SK-N-SH (cell line): ENCODE measurements at places on chromosomes 2 and 18.

GRCh38 chr2:181185948-181186347, 205.5 kb downstream of the UBE2E3 start:
- DNase-seq = no peak

DNA sequence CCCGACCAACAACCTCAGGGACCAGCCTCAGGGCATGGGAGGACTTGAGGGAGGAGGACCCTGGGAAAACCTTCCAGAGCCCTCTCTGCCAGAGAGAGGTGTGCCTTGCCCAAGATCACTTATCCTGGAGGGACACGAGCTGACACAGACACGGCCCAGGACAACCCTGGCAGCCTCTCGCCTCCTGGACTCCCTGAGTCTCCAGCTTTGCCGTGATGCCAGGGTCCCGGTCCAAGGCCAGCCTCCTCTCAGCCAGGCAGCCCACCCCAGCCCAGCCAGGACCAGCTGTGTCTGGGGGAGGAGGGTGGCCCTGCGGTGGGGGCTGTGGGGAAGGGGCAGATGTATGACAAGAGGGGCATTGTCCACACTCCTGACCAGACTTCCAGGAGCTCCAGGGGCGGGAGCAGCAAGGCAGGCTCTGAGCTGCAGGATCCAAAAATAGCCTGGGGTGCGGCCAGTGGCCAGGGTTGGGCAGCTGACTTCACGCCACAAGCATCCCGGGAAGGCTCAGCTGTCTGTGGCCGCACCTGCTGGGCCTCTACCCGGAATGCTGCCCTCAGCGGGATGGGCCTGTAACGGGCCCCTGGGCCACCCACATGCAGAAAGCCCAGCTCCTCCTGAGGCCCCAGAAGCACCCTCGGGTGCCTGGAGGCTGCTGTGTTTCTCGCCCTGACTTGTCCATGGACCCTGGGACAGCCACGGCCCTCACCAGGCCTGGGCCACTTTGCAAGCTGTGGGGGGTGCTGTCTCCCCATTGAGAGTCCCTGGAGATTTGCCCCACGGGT, 65.5 kb upstream of the GPC1 start:
- DNase-seq = no peak

DNA sequence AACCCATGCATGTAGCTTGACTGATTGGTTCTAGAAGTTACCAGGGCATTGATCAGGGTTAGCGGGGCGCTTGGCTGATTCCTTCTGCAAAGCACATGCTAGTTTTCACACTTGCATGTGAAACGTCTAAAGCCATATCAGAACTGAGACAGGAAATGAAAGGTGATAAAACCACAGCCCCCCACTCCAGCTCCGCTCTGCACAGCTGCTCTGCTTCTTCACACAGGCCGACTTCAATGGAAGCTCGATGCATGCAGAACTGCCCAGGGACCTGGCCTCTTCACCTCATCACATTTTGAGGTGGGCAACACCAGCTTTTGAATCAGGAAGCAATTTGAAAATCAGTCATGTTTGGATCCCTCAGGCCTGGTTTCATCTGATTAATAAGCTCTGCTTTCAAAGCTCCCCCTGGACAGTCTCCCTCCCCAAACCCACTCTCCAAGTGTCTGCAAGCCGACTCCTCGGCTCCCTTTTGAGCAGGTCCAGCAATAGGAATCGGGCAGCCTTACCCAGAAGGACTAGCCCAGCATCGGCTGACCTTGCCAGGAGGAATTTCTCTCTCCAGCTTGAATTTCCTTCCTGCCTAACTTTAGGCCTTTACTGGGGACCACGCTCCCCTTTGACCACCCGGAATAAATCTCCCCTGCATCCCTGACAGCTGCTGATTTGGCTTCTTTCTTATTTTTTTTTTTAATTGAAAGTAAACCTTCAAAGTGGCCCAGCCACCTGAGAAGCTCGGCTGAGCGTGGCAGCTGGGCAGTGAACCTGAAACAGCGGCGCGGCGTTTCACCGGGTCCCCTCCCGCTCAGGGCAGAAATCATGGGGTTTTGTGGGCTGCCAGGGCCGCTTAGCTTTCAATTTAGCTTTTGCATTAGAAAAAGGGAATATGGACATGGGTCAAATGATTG, 31.7 kb downstream of the HRH4 start:
- DNase-seq = peak; percentile 25

- DNase-seq = no peak
These were observed 188.5 kb downstream of the EIPR1 start for GRCh38 chr2:3189076-3189591.

GRCh38 chr18:77784759-77785379, 535.2 kb downstream of the GALR1 start:
- DNase-seq = no peak

- peak; percentile 84 for DNase-seq
These were observed 12.1 kb downstream of the PXDN start for GRCh38 chr2:1731963-1732768.

DNA sequence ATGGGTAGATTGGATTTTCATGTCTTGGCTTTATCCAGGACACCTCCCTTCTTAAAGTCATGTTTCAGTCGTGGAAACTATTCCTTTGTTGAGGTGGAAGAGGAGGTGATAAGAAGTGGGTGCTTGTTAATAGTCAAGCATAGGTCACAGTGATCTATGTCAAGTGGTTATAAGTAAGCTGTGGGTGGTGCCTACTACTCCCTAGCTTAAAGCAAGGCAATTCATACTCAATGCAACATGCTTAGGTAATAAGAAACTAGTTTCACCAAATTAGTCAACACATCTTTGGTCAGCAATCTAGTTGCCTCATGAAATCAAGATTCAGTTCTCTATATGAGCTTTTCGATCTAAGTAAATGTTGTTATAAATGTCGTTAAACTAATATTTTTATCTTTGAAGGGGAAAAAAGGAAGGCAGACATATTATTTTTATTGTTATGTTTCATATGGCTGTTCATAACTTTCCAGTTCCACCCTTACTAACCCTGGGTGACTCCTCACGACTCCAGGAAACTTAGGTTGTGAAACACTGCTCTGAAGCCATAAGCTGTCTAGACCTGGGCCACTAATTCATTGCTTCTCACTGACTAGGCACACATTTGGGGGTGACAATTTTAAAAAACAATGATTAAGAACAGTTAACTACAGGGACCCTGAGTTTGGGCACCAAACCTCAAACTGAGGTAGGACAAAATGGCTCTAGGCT, 5.8 kb upstream of the ABCB11 start:
- DNase-seq = no peak

- DNase-seq = peak; percentile 90
These were observed 125.7 kb downstream of the HDAC4 start for GRCh38 chr2:239275044-239275685.

DNA sequence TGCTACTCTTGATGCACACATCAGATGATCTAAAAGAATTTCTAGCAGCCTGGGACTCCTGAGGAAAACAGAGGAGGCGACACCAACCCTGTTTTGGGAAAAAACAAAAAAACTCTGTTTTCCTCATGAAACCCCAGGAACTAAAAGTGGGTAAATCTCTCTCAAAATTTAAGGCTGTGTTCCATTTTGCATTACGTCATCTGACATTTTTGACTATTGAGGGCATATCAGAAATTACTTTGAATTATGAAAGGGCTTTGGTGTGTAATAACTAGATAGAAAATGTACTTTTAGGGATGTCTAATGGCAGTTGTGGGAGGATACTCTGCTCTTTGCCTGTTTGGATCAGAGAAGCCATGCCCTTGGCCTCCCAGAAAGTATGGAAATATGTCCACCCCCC, 963.0 kb downstream of the CNTNAP5 start:
- no peak for DNase-seq

GRCh38 chr2:68108120-68108519, 45.3 kb upstream of the C1D start:
- no peak for DNase-seq

- DNase-seq = no peak
These were observed 8.4 kb downstream of the MEMO1 start for GRCh38 chr2:32002406-32002805.

GRCh38 chr2:53750041-53750768, 17.4 kb upstream of the CHAC2 start:
- no peak for DNase-seq

- DNase-seq = no peak
These were observed 17.9 kb upstream of the COL6A3 start for GRCh38 chr2:237431837-237432236.

DNA sequence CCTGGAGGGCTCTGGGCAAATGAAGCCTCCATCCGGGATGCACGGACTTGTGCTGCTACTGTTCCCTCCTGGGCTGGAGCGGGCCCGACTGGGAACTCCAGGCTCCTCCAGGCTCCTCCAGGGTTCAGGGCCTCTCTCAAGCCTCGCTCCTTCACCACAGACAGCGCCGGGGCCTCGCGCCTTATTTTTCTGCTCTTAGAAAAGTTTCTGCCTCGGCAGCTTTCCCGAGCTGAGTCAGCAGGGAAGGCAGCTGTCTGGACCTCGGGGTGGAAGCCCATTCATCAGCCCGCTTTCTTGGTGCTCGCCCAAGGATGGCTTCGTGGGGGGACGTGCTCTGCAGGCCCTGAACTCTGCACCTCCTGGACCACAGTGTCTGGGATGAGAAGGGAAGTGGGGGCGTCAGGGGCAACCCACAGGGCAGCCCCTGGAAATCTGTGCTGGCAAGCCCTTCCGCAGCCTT, 12.9 kb upstream of the TEX51 start:
- no peak for DNase-seq

DNA sequence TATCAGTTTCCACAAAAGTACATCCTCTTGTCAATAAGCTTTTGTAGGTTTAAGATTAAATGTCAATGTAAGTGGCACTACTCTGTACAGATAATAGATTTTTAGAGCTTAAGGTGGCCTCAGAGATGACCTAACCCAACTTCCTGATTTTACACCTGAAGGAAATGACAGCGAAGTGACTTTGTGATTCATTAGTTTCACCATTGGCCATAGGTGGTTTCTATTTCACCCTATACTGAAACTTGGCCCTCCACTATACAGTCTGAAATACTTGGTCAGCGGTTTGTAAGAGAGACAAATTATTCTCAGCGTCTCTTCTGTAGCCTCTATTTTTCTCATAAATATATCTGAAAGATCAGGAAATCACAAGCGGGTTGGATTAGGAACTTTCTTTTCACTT, 330.4 kb upstream of the FAM98A start:
- no peak for DNase-seq

DNA sequence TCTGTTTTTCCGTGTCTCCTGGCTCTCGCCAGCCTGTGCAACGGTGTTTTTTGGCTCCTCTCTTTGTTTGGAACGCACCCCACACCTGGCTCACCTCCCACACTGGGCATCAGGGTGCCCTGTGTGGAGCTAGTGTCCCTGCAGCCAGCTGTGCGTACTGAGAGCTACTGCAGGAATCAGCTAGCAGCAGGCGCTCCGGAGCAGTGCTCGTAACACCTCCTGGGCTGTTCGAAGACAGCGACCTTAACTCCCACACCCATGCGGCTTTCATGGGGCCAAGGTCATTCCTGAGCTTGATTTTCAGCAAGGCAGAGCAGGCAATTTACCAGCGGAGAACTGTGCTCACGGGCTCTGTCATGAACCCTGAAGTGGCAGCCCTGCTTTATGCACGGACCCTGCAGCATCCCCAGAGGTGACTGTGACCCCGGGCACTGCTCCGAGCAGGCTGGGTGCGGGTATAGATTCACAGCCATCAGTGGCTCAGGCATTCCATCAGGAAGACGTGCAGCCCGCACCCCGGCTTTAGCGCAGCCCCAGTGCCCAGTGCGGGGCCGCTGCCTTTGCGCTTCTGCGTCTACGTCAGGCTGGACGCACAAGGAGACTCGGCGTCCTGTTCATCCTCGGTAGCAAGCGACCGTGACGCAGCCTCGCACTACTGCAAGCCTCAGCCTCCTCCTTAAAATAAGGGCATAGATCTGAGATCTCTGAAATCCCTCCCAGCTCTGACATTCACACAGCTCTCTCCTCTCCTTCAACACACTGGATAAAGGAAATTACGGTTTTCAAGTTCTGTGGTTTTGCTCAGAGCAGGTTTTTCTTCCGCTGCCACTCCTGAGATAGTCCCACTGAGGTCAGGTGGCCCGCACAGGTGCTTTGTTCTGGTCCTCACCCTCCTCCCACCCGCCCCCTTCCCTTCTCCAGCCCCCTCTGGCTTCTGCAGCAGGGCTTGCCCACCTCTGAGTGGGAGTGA, 58.2 kb downstream of the ADI1 start:
- no peak for DNase-seq

DNA sequence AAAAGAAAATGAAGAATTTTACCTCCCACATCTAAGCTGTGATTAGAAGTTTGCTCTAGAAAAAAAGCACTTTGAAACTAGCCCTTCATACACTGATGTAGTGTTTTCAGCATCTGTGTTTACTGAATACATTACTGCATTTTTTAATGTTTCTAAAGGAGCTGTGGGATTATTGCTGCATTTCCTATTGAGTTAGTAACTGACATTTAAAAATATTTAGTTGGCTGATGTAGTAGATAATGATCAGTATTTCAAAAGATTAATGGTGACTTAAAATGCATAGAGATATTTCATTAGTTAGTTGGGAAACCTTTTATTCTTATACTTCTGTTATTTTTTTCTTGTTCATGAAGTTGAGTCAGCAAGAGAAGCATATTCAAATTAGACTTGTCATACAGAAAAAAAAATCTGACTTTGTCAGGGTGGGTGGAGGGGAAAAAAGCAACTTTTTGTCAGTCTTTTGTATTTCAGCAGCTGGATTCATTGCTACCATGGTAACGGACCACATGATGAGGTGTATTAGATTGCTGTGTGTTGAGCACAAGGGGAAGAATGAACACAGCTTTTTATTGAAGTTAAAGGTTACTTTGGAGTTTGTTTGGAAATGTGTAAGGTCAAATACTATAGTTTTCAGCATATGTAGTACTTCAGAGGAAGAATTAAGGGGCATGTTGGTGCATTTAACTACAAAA, at the start of gene DTNA:
Gene DTNA, plus strand, starts transcription at position 549 of the 692 bp plus-strand sequence. CDS start 45,679 bp downstream, outside the sequence.
- DNase-seq = peak; percentile 18

DNA sequence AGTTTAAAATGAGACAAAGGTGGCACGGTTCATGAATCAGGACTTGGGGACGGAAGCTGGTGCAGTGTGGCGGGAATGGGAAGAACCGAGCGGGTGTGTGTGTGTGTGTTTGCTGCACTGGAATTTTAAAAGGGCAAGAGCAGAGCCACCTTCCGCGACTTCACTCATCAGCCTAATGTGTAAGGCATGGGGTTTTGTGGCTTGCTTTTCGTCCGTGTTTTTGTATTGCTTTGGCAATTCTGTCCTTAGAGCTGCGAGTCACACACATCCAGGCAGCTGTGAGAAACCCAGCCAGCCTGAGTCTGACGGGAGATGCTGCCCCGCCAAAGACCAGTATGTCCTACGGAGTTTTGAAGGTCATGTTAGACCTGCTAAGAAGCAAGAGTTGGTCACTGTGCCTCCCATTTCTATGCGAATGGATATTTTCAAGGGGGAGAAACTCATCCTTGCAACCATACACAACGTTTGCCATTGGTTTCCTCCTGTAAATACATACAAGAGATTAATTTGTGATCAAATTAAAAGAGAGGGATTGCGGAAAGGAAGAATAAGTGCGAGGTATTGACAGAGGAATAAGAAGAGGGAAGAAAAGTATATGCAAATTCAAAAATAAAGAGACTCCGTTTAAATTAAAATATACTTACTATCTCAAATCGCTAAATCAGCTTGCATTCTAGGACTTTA, 665 bp upstream of the CACNB4 start:
- DNase-seq = peak; percentile 46
